ENCODE measurements at places on chromosomes 16 and 17. TPM values are rescaled to one million over a fixed set of nuclear protein-coding genes. Genes with fewer than 3 reads are reported as not detected.

CDK5R1 gene
- total RNA-seq = 1.1 TPM

KRT9 gene
- total RNA-seq = not detected

- H3K27me3 ChIP-seq = no peaks in the 10 kb centered on the region
- no peaks in the 10 kb centered on the region for H3K36me3 ChIP-seq
- peaks cover 39% of the 10 kb centered on the region for H3K4me1 ChIP-seq
- no peak for DNase-seq
- no peak overlapping the region for H3K27ac ChIP-seq
Observed at GRCh38 chr16:17377360-17378324, 93.1 kb downstream of the XYLT1 start.

DNA sequence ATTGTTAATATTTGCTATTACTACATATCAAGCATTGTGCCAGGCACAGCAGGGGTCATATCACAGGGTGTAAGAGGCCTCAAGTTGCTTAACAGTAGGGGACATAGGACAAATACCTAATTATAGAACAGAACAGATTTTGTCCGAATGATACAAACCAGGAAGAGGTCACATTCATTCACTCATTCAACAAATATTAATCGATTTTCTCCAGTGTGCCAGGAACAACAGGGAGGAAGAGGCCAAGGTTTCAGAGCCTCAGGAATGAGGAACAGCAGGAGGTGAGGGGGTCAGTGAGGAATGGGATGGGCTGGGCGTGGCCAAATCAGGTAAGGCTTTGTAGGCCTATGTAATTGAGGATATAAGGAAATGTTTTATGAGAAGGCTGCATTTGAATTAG, 11.2 kb upstream of the CHST4 start:
- no peak overlapping the region for H3K27ac ChIP-seq
- H3K36me3 ChIP-seq = no peaks in the 10 kb centered on the region
- H3K4me1 ChIP-seq = no peaks in the 10 kb centered on the region

- no peaks in the 10 kb centered on the region for H3K4me1 ChIP-seq
- no peak overlapping the region for H3K27ac ChIP-seq
- H3K27me3 ChIP-seq = no peaks in the 10 kb centered on the region
- H3K4me3 ChIP-seq = no peak overlapping the region
Observed at GRCh38 chr17:53607475-53607874, 215.3 kb upstream of the KIF2B start.

DNA sequence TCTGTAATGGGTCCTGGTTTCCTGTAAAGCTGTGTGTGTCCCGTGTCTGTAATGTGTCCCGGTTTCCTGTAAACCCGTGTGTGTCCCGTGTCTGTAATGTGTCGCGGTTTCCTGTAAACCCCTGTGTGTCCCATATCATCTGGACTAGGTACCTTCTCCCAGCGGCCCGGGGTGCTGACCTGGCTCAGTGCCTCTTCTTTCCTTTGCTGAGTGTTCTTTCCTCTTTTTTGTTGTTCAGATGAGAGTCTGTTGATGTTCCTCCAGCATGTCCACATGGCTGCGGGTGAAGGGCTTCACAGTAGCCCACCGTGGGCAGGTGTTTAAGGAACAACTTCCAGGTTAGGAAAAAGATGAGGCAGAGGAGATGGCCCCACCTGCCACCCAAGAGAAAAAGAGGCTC, 46.6 kb upstream of the GNG13 start:
- no peak for DNase-seq
- H3K4me3 ChIP-seq = no peak overlapping the region
- H3K4me1 ChIP-seq = no peaks in the 10 kb centered on the region
- no peaks in the 10 kb centered on the region for H3K27me3 ChIP-seq
- no peak overlapping the region for H3K27ac ChIP-seq
